ENCODE measurements at places on chromosomes 3 and 15. TPM values are rescaled to one million over a fixed set of nuclear protein-coding genes. Genes with fewer than 3 reads are reported as not detected.

TBCCD1 gene
- 13.3 TPM for total RNA-seq

DNA sequence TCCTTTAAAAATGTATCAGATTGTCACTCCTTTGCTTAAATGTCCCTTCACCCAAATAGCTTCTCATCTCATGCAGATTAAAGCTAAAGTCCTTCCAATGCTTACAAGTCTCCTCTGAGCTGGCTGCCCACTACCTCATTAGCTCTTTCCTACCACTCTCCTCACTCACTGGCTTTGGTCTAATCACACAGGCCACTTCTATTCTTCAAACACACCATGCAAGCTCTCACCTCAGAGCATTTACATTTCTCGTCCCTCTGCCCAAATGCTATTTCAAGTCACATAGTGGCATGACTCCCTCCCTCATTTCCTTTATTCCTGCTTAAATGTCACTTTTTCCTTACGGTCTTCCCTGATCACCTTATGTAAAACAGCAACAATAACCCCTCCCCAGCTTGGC lies 110.6 kb upstream of the CMC1 start:
- H3K4me1 ChIP-seq, result no peaks in the 10 kb centered on the region
- no peak for DNase-seq

DNASE1L3 gene
- 24.9 TPM for total RNA-seq

P2RY13 gene
- 2.5 TPM for total RNA-seq

DNA sequence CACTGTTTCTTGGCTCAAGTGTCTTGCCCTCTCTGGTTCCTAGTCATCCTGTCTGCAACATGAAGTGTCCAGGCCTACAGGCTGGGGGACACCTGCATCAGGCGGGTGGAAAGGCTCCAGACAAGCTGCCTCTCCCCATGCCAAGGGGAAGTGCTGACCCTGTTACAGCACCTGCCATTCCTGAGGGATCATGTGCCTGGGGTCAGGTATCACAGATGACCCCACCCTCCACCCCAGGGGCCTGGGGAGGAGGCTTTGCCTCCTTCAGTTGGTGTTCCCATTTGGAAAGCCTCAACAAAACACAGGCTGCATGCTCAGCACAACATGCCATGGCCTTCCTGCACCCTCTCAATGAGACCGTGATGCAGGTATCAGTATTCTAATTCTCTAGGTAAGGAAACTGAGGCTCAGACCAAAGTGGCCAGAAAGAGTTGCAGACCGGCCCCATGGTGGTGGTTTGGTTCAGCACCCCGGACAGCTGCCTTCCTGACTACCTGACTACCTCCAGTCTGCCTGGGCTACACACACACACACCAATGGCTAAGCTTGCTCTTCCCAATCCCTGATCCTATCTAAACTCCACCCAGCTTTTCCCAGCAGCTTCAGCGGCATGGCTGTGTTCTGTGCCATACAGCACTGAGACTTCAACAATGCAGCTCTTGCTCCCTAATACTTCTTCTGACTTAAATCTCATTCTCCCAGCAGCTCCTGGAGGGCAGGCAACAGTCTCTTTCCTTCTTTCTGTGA lies 69.7 kb upstream of the LINGO1 start:
- no peak for DNase-seq
- H3K4me1 ChIP-seq, result no peaks in the 10 kb centered on the region
- H3K27me3 ChIP-seq, result no peaks in the 10 kb centered on the region
- H3K4me3 ChIP-seq, result no peak overlapping the region
- no peak overlapping the region for H3K27ac ChIP-seq

DNA sequence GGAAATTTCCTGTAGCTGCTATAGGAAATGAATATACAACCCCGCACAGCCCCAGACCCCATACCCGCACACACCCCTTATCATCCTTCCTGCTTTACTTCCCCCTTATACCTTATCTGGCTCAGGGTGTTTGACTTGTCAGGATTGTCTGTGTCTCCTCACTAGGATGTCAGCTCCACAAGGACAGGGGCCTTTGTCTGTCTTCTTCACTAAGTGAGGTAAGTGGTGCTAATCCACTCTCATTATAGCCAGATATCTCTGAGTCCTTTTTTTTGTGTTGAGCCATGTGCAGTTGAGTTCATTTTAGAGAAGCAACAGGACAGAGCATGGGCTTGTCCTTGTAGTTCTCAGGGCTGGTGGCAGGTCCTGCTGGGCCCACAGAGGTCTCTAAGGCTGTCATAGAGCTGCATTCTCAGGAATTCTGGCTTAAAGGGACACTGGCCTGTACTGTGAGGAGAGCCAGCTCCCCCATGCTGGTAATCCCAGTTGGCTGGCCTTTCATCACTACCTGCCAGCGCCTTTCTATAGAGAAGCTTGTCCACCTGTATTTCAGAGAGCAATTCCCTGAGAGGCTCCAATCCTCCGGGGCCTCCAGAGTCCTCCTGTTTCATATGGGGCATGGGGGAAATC lies 9.0 kb downstream of the KY start:
- no peak overlapping the region for H3K4me3 ChIP-seq
- H3K4me1 ChIP-seq, result no peaks in the 10 kb centered on the region
- DNase-seq, result no peak
- H3K27me3 ChIP-seq, result no peaks in the 10 kb centered on the region

DNA sequence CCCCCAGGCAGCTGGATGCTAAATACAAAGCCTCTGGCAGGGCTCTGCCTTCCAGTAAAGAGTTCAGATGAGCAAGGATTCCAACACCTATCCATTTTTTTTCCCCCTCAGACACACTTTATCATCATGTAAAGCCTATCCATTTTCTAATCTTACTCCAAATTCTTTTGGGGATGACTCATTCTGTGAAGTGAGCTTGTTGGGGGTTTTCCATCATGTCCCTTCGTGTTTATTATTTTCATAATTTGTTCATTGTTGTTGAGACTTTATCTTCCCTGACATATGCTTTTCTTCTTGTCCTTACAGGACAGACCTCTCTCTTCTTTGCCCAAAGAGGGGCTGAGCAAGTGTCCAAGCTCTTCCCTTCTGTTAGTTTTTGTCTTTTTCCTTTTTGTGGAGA lies 34.7 kb upstream of the SH3BP5 start:
- H3K27ac ChIP-seq, result no peak overlapping the region
- no peaks in the 10 kb centered on the region for H3K36me3 ChIP-seq
- no peaks in the 10 kb centered on the region for H3K4me1 ChIP-seq
- no peak for DNase-seq
- H3K27me3 ChIP-seq, result no peaks in the 10 kb centered on the region

DNA sequence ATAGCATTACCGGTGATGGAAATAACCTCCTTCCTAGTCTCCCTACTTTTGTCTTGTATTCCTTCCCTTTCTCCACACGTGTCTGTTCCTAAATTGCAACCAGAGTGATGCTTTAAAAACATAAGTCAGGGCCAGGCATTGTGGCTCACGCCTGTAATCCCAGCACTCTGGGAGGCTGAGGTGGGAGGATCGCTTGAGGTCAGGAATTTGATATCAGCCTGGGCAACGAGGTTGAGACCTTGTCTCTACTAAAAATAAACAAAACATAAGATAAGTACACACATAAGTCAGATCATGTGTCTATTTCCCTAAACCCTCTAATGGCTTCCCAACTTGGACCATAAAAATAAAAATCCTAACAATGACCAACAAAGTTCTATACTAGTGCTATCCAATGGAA lies 18.4 kb downstream of the ARMC8 start:
- H3K27me3 ChIP-seq, result no peaks in the 10 kb centered on the region
- no peak overlapping the region for H3K27ac ChIP-seq
- peaks cover 6% of the 10 kb centered on the region for H3K4me1 ChIP-seq
- DNase-seq, result no peak
